ENCODE measurements at places on chromosomes 2 and 18. TPM values are rescaled to one million over a fixed set of nuclear protein-coding genes. Genes with fewer than 3 reads are reported as not detected.

Gene CCDC141
- total RNA-seq, result not detected

Gene FEV
- not detected for total RNA-seq

Gene ZNF385B
- not detected for total RNA-seq

Gene SERPINB11
- not detected for total RNA-seq

Gene PLCL1
- 1.5 TPM for total RNA-seq

Gene FOXI3
- total RNA-seq, result not detected

Gene DSG1
- not detected for total RNA-seq

Gene SCN2A
- total RNA-seq, result 5.6 TPM

Gene PARD3B
- total RNA-seq, result 13.0 TPM

Gene CCDC178
- not detected for total RNA-seq

Gene RPIA
- total RNA-seq, result 10.7 TPM

Gene PKDCC
- total RNA-seq, result 30.3 TPM

Gene SP140
- total RNA-seq, result under 0.01 TPM

Gene AMER3
- total RNA-seq, result not detected

Gene MRPS5
- total RNA-seq, result 54.8 TPM

Gene CCDC121
- 0.83 TPM for total RNA-seq

Gene CYBRD1
- 144 TPM for total RNA-seq

Gene CNTNAP5
- not detected for total RNA-seq

Gene LYG2
- total RNA-seq, result not detected

Gene AQP4
- not detected for total RNA-seq

Gene ASB18
- total RNA-seq, result not detected

Gene FBXO15
- total RNA-seq, result 0.37 TPM

Gene ANKRD44
- total RNA-seq, result 10.4 TPM

Gene ARHGEF33
- 1.2 TPM for total RNA-seq

Gene SETBP1
- total RNA-seq, result 0.89 TPM

Gene SLC5A7
- not detected for total RNA-seq

Gene RAB6C
- total RNA-seq, result not detected

Gene MREG
- 2.7 TPM for total RNA-seq

Gene NCKAP5
- 9.2 TPM for total RNA-seq

Gene ITPRIPL1
- total RNA-seq, result 0.30 TPM

Gene NAT8
- not detected for total RNA-seq

Gene TEX44
- not detected for total RNA-seq

Gene IL36A
- not detected for total RNA-seq

Gene MROH2A
- not detected for total RNA-seq

Gene HOXD12
- total RNA-seq, result not detected

Gene MAL
- not detected for total RNA-seq

Gene GDF7
- under 0.01 TPM for total RNA-seq

Gene GPR45
- not detected for total RNA-seq

Gene KLHL41
- total RNA-seq, result 0.30 TPM

Gene SOX11
- total RNA-seq, result 11.9 TPM

Gene CYP27C1
- not detected for total RNA-seq

Gene RTKN
- 17.6 TPM for total RNA-seq

Gene MOGAT1
- total RNA-seq, result not detected

Gene KHK
- total RNA-seq, result 0.59 TPM

Gene CCDC85A
- 12.4 TPM for total RNA-seq

Gene CD8B2
- not detected for total RNA-seq

Gene LAMA3
- 3.8 TPM for total RNA-seq

All from smooth muscle cell of the umbilical artery (primary cell).